AG08396 (cell line): ENCODE measurements at places on chromosomes 4 and X.

- DNase-seq, result no peak
These were observed 62.7 kb downstream of the DCTD start for GRCh38 chr4:182854466-182854865.

DNA sequence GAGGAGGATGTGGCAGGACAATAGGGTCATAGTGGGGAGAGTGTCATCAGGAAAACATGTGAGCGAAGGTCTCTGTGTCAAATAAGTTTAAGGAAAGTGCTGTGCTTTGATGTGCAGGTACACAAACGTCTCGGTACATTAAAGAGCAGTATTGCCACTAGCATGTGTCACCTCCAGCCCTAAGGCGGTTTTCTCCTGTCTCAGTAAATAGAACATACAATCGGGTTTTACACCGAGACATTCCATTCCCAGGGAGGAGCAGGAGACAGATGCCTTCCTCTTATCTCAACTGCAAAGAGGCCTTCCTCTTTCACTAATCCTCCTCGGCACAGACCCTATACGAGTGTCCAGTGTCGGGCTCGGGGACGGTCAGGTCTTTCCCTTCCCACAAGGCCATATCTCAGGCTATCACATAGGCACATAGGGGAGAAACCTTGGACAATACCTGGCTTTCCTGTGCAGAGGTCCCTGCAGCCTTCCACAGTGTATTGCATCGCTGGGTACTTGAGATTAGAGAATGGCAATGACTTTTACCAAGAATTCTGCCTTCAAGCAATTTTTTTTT is 684.5 kb downstream of the PDHA2 start:
- no peak for DNase-seq

- no peak for DNase-seq
These were observed 16.4 kb upstream of the OTUD4 start for GRCh38 chr4:145196747-145197146.

- no peak for DNase-seq
These were observed 486.5 kb downstream of the GRXCR1 start for GRCh38 chr4:43379016-43379415.

GRCh38 chr4:86496094-86497080 is 97.7 kb upstream of the PTPN13 start:
- DNase-seq, result peak; percentile 40

- no peak for DNase-seq
These were observed 616.9 kb downstream of the FSTL5 start for GRCh38 chr4:161546902-161547301.

- peak; percentile 0 for DNase-seq
These were observed 81.8 kb upstream of the WDR1 start for GRCh38 chr4:10198365-10198764.

GRCh38 chr4:61079976-61080375 is 120.2 kb upstream of the ADGRL3 start:
- no peak for DNase-seq

- DNase-seq, result peak; percentile 15
These were observed 443.0 kb downstream of the GPM6A start for GRCh38 chr4:175369087-175369486.

DNA sequence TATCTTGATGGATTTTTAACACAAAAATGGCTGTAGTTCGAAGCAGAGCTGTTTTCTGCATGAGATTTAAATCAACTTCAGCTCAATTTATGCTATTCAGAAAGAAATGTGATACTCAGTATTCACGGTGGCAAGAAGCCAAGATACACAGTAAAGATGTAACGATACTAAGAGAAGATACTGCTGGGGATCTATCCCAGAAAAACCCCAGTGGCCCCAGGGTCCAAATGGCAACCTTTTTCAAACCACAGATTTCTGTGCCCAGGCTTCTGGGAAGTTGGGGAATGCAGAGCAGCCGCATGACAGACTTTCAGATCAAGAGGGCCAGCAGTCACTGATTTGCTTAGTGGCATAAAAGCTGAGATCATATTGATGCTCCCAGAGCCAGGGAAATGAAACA is 353.9 kb downstream of the AFF2 start:
- DNase-seq, result no peak

- no peak for DNase-seq
These were observed 155.8 kb downstream of the PDGFC start for GRCh38 chr4:156815717-156816359.

GRCh38 chr4:120821977-120822376 is 100.5 kb downstream of the PRDM5 start:
- no peak for DNase-seq

- DNase-seq, result no peak
These were observed 47.6 kb downstream of the RAB33B start for GRCh38 chr4:139501527-139501926.

DNA sequence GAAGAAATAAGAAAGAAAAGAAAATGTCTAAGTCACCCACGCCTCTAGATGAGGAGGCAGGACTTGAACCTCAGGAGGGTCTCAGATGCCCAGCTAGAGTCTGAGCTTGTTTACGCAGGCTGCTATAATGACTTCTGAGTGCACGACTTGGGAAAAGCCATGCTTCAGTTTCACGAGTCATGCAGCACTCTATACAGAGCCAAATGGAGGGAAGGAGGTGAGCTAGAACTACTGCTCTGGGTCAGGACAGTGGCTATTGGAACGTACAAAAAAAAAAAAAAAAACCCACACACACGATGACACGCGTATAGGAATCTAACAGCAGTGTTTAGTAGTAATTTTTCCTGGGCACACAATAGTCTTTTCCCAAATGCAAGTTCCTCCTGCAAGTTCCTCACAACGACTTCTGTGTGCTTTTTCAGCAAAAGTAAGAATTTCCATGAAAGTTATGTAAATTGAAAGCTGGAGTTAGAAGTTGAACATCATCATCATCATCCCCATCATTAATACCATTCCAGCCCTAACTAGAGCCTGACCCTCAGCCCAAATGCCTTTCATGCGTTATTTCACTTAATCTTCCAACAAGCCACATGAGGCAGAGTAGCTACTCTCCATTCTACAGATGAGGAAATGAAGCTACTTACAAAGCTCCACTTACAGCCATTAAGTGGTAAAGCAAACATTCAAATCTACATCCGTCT is 36.6 kb downstream of the IRF2 start:
- DNase-seq, result no peak

GRCh38 chrX:10157543-10157942 is 768 bp downstream of the CLCN4 start:
- DNase-seq, result peak; percentile 50

GRCh38 chrX:49197543-49198087 is 2.4 kb downstream of the SYP start:
- DNase-seq, result no peak

DNA sequence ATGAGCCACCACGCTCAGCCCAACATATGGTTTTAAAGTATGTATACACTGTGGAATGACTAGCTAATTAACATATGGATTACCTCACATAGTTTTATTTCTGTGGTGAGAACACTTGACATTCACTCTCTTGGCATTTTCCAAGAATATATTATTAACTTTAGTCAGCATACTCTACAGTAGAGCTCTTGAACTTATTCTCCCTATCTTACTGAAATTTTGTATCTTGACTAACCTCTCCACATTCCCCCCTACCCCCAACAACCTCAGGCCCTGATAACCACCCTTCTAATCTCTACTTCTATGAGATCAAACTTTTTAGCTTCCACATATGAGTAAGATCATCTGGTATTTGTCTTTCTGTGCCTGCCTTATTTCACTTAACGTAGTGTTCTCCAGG is 38.6 kb upstream of the AGA start:
- no peak for DNase-seq

- peak; percentile 26 for DNase-seq
These were observed 32.8 kb upstream of the GLRB start for GRCh38 chr4:157043131-157043530.

DNA sequence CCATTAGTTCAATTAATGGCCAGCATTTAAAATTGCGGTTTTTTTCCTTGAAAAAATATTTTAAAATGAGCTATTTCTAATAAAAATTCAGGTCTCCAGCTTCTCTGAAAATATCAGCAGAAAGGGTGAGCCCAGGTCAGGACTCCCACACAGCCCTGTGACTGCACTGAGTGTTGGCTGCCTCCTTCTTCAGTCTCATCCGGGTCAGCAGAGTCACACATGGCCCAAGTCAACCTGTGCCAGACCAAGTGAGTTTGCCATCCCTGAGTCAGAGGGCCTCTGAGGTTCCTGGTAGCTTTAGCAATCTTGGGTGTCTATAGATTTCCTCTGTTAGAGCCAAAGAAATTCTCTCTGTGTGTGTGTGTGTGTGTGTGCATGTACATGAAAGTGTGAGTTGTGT is 22.1 kb upstream of the MSX1 start:
- peak; percentile 46 for DNase-seq

- no peak for DNase-seq
These were observed 64.0 kb upstream of the WDR1 start for GRCh38 chr4:10180603-10180926.

DNA sequence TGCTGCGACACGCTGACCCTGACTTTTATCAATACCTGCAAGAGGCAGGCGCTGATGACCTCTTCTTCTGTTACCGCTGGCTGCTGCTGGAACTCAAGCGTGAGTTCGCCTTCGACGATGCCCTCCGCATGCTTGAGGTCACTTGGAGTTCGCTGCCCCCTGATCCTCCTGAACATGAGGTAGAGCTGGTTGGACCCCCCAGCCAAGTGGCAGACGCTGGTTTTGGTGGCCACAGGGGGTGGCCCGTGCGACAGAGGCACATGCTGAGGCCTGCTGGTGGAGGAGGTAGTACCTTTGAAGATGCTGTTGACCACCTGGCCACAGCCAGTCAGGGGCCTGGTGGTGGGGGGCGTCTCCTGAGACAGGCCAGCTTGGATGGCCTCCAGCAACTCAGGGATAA is 14.2 kb upstream of the RBM3 start:
- DNase-seq, result no peak

DNA sequence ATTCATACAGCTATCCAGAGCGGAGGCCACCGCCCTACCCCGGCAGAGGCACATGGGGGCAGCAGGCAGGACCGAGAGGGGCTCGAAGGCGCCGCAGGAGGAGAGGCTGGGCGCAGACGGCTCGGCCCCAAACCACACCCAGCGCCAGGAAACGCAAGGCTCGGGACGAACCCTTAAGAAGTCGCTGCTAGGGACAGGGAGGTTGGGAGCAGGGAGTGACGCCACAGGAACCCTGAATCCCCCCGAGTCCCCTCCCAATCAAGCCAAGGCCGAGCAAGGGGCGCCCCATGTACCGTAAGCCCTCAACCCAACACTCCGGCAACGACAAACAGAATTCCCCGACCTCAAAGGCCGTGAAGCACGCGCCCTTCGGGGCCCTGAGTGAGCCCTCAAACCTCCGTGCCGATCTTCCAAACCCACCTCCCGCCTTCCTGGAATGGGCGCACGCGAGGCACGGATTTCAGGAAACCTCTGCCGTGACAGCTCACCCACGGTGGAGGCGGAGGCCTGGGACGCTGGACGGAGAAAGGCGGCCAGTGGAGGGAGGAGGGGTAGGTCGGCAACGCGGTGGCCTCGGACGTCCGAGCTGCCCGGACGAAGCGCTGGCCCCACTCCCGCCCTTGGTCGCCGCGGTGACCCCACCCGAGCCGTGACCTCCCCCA is 1.8 kb downstream of the ZFYVE28 start:
- peak; percentile 44 for DNase-seq

GRCh38 chrX:70134116-70134477 is 850 bp downstream of the IGBP1 start:
- DNase-seq, result peak; percentile 16

DNA sequence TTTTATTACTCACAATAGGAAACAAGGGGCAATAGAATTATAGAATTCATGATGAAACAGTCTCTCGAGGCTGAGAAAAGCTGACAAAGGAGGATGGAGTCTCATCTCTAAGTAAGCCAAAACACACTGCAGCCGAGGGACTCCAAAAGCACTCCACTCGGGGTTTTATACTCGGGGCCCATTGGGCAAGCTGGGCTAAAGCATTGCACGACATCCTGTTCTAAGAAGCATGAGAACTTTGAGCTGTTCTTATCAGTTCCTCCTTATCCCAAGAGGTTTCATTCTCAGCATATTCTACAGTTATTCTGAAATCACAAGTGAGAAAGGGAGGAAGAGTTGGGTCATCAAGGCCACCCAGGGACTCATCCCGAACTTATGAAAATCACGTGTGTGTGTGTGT is 1475.5 kb downstream of the PCDH18 start:
- no peak for DNase-seq

GRCh38 chr4:41122775-41123174 is 91.6 kb downstream of the APBB2 start:
- DNase-seq, result no peak

DNA sequence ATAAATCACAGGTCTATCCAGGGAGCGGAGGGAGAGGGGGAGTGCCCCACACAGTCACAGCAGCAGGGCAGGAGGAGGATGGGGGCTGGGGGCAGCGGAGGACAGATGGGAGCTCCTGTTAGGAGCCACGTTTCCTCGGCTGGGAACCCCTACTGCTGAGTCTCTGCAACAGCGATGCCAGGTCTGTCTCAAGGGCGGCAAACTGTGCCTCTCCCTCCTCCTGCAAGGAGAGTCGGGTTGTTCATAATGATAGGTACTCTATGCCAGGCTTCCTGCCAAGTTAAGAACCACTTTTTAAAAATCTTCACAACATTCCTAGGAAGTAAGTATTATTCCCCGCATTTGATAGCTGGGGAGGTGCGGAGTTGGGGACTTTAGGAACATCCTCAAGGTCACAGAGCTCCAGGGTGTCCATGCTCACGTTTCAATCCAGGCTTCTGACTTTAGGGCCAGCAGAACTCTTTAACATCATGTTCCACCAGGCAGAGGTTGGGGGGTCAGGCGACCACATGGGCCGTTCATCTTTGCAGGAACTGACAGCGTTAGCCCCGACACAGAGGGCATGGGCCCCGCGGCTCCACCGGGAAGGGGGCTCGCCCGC is 98.3 kb upstream of the MAML3 start:
- DNase-seq, result no peak

GRCh38 chr4:74873545-74874301 is 59.2 kb upstream of the PARM1 start:
- DNase-seq, result no peak

DNA sequence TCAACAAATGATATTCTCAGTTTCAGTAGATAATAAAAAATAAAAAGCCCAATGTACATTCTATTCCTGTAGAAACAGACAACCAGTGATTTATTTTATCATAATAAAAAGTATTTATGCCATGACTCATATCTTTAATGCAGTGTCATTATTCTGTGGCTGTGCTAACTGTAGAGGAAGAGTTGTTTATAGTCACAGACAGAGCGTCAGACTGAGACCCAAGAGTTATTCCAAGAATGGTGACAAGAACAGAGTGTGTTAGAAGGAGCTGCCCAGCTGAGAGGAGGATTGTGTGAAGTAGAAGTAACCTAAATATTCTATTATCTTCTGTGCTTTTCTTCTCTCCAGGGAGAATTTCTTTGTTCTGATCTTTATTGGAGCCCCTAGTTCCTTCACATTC is 210.7 kb downstream of the PPP1R2C start:
- no peak for DNase-seq

GRCh38 chrX:40201329-40201885 is 103.6 kb upstream of the BCOR start:
- no peak for DNase-seq

- DNase-seq, result no peak
These were observed 94.5 kb upstream of the APOOL start for GRCh38 chrX:84909151-84909550.

- no peak for DNase-seq
These were observed 92.1 kb downstream of the KDR start for GRCh38 chr4:55033296-55033695.

- DNase-seq, result no peak
These were observed 386.1 kb upstream of the HS3ST1 start for GRCh38 chr4:11814758-11815157.
